Mucosa of descending colon (tissue), 3 donors: ENCODE measurements at places on chromosomes 11 and 22. TPM values are rescaled to one million over a fixed set of nuclear protein-coding genes. Genes with fewer than 3 reads are reported as not detected.

- no peak for DNase-seq
Observed at GRCh38 chr11:107276077-107276476, 181.5 kb downstream of the CWF19L2 start.

DNA sequence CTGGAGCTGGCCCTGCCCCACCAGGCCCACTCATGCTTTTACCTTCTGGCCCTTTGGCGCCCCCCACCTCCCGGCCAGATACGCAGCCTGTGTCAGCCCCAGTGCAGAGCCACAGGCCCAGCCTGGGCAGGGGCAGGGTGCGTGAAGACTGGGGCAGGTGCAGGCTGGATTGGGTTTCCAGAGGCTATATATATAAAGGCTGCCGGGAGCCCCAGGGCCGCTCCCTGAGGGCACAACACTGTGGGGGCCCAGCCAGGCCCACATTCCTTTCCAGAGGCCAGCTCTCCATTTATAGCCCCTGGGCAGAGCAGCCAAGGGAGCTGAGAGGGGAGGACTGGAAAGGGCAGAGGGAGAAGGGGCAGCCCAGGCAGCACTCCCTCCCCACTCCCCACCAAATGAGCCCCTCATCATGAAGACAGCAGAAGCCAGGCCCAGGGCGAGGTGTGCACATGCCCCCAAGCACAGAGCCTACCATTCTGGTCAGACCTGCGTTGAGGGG, 5.0 kb upstream of the MYOD1 start:
- DNase-seq = no peak

- no peak for DNase-seq
Observed at GRCh38 chr11:96267496-96268032, 75.4 kb downstream of the MAML2 start.

GRCh38 chr11:19392321-19392720, 151.6 kb upstream of the E2F8 start:
- no peak for DNase-seq

DNA sequence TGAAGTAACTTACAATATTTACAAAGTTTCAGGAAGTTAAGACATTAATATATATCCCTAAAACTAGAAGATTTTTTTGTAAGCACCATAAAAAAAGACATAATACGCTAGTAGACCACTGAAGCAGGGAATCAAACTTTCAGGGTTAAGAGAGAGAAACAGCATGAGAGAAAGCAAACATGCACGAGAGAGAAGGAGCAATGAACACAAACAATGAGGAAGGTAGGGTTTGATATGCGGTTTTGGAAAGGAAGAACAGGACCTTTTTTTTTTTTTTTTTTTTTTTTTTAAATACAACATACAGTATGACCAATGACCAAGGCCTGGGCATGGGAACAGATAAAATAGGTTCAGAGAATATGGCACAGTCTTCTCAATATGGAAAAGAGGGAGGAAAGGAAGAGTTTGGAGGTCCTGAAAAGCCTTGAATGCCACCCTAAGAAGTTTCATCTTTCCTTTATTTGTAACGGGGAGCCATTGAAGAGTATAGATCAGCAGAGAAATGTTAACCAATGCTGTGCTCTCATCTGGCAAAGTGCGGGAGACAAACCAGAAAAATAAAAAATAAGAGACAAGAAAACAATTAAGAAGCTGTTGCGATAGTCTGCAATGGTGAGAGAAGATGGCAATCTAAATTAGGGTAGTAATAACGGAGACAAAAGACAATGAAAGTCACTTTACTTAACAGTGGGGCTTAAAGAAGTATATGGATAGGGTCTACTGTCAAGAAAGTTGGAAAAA, 101.0 kb downstream of the USP35 start:
- DNase-seq = no peak

- no peak for DNase-seq
Observed at GRCh38 chr11:70611821-70612220, 213.5 kb downstream of the CTTN start.

DNA sequence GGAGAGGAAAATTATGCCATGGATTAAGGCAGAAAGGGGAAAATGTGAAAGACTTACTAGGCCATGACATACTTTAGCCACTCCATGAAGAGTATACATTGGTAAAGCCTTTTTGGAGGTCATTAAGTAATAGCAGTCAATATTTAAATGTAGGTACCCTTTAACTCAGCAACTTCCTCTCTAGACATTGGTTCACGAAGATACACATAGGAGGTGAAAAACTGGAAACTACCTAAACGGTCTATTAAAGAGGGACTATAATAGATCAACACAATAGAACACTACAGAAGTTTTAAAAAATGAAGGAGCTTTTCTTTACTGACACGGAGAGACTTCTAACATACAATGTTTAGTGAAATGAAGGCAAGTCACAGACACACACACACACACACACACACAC, 68.2 kb upstream of the BMAL1 start:
- DNase-seq = no peak

DNA sequence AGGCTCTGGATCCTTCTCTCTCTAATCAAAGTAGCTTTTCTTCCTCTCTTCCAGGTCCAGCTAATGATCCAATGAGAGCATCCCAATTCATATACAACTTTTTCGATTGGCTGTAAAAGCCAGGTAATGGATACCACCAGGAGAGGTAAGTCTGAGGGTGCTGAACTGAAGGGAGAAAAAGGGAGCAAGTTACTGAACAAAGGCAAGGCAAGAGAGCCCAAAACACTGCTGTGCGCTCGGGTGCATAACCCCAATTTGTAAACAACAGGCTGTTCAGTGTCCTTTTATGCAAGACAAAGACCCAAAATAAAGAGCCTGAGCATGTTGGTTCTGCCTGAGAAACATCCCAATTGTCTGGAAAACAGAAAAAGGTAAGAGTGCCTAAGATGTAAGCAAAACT, 260.1 kb downstream of the DCDC1 start:
- DNase-seq = no peak

- no peak for DNase-seq
Observed at GRCh38 chr11:77442394-77443053, 31.4 kb downstream of the PAK1 start.

DNA sequence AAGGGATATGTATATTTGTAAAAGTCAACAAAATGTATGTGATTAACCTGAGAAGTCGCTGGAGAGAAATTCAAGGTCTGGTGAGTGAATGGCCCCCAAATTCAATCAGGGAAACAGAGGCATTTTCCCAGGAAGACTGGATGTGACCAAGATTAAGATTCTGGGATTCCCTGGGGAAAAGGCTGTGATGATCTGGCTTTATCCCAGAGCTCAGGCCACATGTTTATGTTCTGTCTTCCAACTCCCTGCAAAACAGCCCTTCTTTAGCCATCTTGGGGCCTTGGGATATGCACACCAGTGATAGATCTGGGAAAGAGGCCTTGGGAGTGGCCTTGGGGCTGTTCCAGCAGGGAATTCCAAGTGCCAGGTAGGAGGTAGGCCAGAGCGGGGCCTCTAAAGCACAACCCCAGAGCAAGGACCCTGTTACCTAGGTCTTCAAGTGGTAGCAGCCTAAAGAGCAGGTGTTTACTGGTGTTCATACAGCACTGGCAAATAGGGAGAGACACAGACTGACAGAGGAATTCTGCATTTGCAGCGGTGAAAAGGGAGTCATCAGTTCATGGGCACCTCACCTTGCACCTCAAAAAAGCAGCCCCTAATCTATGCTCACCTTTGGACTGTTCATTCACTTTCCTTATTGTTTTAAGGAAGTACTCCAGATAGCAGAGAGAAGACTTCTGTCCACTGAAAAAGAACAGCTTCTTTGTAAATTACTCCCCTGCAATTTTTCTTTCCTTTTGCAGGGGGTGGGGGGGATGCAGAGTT, 312.4 kb downstream of the BUD13 start:
- DNase-seq = peak; percentile 48

- no peak for DNase-seq
Observed at GRCh38 chr11:27315836-27316235, 47.2 kb downstream of the CCDC34 start.

DNA sequence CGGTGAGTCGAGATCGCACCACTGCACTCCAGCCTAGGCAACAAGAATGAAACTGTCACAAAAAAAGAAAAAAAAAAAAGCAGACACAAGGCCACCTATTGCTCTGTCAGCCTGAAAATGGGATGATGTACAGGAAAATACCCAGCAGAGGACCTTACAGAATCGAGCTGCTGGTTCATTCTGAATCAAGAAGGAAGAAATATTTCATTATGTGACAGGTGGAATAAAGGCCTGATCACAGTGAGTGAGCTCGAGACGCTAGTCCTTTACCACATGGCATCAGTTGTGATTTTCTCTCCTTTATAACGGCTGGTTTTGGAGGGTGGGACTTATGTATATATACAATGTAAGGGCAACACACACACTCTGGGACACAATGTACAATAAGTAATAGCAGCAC, 340.0 kb downstream of the LARGE1 start:
- DNase-seq = no peak

- DNase-seq = no peak
Observed at GRCh38 chr22:45154383-45154782, 9.3 kb upstream of the NUP50 start.

DNA sequence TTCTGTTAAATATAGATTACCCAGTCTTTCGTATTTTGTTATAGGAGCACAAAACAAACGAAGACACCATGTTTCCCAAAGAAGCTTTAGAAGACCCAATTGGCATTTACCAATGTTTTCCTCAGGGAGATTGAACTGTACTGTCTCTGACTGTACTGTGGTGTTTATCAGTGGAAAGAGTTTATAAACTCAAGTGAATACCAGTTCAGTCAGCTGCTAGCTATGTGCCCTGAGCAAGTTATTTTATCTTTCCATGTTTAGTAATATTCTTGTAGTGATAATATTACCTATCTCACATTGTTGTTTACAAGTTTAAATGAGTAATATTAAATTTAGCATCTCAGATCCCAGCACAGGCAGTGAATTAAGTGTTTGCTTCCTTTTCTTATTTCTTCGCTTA, 773.2 kb downstream of the KCNA4 start:
- no peak for DNase-seq

GRCh38 chr11:19978668-19979518, 181.4 kb downstream of the DBX1 start:
- no peak for DNase-seq

DNA sequence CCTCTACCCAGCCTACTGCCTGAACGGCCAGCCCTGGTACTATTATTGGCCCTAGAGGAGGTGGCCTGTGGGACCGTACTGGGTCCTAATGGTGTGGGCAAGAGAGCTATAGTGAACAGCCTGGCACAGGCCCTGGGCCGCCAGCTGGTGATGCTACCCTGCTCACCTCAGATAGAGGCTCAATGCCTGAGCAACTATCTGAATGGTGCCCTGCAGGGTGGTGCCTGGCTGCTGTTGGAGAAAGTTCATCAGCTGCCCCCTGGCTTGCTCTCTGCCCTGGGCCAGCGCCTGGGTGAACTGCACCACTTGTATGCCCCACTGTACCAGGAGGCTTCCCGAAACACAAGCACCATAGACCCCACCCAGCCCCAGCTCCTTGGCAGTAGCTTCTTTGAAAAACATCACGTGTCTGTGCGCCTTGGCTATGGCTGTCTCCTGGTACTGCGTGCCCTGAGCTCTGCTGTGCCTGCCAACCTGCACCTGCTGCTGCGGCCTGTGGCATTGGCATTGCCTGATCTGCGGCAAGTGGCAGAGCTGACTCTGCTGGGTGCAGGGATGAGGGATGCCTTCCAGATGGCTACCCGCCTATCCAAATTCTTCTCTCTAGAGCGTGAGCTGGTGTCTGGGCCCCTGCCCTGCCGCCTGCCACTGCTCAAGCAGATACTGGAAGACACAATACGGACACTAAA, 49.0 kb downstream of the DNHD1 start:
- no peak for DNase-seq

DNA sequence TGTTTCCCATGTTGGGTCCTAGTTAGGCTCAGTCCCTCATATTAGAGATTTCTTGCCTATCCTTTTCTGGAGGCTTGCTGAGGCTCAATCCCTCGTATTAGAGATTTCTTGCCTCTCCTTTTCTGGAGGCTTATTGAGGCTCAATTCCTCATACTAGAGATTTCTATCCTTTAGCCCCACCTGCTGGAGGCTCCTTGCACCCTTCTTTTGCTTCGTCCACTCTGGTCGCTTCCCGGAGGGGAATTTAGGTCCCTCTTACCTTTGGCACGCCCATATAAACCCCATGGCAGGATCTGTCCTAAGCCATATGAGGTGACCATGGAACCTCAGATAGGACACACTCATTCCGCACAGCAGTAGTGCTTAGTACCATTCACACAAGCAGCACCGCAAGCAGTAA, 15.9 kb downstream of the CYP2D6 start:
- no peak for DNase-seq

GRCh38 chr11:126163779-126164178, 47.7 kb downstream of the RPUSD4 start:
- DNase-seq = no peak

DNA sequence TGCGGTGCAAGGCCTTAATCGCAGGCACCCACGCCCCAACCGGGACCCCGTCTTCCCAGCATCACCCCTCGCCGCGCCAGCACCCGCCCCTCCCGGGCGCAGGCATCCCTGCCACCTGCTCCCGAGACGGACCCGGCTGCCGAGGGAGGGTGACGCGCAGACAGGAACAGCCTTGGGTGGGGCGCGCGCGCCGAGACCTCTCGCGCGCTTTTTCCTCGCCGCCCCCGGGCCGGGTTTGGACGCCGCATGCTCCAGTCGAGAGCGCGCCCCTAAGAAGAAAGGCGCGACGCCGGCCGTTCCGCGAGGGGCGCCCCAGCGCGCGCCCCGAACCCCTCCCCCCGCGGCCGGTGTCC, 504 bp downstream of the CFL1 start:
- peak; percentile 81 for DNase-seq

DNA sequence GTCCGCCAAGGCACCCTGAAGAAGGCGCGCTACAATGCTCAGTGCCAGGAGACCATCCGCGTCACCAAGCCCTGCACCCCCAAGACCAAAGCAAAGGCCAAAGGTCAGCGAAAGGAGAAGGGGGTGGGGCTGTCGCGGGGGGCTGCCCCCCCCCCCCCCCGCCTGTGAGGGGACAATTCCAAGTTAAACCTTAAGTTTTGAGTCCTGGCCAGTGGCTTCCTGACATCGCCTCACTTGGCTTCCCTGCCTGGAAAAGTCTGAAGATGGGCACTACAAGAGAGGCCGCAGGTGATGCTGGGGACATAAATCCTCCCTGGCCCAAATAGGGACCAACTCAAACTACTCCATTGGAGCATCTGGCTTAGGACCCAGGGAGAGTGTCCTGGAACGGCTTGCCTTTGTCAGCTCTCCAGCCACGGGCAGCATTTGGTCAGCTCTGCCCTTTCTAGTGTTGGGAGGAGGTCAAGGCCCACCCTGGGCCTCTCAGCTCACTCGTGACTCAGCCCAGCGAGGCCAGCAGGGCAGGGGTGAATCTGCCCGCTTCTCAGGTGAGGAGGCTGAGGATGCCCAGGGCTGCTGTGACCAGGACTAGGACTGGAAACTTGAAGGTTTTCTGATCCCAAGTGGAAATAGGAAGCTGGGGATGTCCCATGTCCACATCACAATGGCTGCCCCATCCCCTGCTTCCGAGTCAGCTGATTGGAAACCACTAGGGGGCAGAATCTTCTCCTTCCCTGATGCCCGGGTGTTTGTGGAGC, 1.4 kb downstream of the MDK start:
- no peak for DNase-seq

GRCh38 chr11:1469911-1470680, 16.5 kb downstream of the MOB2 start:
- peak; percentile 39 for DNase-seq

PC gene
- total RNA-seq = 20.0 TPM

DDX25 gene
- total RNA-seq = not detected

ME3 gene
- 29.3 TPM for total RNA-seq

ZP1 gene
- 0.41 TPM for total RNA-seq

RFPL1 gene
- not detected for total RNA-seq

DEFB131B gene
- total RNA-seq = not detected

TNNT3 gene
- 0.72 TPM for total RNA-seq

OR6T1 gene
- not detected for total RNA-seq

ARHGAP42 gene
- total RNA-seq = 18.8 TPM

PIWIL4 gene
- total RNA-seq = 11.5 TPM
